ENCODE measurements at places on chromosomes 1 and 21.

DNA sequence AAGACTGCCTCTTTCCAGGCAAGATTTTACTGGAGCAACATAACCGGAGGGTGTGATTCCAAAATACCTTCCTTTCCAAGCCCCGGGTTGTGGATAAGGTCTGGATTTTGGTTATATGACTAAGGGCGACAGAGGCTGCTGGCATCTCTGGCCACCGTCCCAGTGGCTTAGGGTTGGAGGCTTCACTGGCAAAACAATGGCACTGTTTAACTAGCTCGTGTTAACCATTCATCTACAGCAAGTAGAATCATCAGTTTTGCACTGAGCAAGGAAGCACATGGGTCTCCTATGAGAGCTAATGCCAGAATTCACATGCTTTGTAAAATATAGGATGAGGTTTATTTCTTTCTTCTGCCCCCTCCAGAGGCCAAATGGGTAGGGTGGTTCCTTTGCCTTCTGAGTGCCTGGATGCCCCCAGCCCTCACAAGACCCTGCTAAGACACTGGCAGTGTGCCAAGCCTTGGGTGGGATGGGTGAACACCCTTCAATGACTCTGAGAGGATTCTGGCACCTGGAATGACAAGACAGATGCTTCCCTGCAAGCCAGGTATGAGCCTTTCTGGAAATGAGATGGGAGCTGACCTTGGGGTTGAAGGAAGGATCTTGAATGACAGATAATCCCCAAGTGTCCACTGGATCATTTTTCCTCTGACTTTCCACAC, 36.8 kb downstream of the DHCR24 start:
- no peak for DNase-seq

GRCh38 chr1:116993286-116993685, 8.3 kb upstream of the CD101 start:
- no peak for DNase-seq

- DNase-seq = no peak
Observed at GRCh38 chr1:165222580-165222979, 133.9 kb downstream of the LMX1A start.

GRCh38 chr1:220497220-220497947, 30.6 kb upstream of the MARK1 start:
- no peak for DNase-seq

DNA sequence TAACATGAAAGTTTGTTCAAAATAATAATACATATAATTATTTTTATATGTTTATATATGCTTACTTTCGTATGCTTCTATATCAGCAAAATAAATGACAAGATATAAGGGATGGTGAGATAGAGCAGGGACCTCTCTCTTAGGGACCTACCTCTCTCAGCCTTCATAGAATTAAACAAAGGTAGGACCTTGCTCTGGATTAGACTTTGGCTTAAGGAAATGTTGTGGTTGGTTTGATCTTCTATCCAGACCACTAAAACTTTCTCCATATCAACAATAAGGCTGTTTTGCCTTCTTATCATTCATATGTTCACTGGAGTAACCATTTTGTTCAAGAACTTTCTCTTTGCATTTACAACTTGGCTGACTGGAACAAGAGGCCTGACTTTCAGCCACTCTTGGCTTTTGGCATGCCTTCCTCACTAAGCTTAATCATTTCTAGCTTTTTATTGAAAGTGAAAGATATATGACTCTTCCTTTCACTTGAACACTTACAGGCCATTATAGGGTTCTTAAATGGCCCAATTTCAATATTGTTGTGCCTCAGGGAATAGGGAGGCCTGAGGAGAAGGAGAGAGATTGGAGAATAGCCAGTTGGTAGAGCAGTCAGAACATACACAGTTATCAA, 14.4 kb downstream of the FRRS1 start:
- no peak for DNase-seq

GRCh38 chr1:25427696-25428095, 3.0 kb upstream of the MACO1 start:
- no peak for DNase-seq

DNA sequence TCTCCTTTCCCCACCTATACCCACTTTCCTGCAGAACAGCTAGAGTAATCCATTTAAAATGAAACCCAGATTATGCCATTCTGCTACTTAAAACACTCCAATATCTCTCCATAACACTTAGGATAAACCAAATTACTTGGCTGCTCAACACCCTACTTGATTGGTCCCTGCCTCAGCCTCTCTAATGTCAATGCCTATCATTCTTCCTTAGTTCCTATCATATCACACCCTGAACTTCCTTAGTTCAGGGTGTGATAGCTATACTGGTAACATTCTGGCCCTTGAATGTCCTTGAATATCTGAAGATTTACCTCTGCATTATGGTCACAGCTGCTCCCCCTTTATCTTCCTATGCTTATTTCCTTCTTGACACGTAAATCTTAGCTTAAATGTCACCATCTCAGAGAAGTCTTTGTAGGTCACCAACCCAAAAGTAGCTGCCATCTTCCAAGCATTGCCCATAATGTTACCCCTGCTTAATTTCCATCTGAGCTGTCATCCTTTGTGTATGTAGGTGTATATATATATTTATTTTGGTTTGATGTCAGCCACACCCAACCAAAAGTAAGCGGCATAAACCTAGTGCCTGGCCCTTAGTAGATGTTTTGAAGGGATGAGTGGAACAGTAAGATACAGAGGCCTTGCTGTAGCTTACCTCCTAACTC, 379.8 kb downstream of the PTPRC start:
- DNase-seq = no peak

DNA sequence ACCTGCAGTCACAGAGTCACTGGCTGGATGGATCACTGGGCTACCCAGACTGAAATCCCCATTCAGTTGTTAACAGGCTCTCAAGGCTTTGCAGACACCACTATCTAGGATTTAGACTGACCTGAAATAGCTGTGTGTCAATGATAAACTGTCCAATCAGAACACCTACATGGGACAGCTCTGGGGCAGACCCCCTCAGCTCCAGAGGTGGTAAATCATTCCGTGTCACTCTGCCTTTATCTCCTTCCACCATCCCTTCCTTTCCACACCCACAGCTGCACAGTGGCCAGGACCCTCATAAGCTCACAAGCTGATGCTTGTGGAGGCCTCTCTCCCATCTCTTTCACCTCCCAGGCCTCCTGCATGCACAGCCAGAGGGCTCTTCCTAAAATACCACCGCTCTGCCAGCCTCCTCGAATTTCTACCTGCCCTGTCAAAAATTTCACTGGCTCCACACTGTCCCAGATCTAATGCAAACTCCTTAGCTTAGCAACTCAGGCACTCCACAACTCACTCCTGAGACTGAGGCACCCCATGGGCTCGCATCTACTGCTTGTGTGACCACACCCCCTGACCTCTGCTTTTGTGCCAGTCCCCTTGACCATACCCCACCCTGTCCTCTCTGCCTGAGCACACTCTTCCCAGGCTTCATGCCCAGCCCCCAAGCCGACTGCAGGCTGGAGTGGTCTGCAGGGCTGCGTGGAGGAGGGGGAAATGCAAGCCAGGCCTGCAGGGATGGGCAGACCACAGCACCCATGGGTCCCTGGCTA, 5.8 kb downstream of the CAPZB start:
- DNase-seq = no peak

GRCh38 chr1:84973498-84974334, 23.2 kb downstream of the MCOLN2 start:
- DNase-seq = peak; percentile 68

DNA sequence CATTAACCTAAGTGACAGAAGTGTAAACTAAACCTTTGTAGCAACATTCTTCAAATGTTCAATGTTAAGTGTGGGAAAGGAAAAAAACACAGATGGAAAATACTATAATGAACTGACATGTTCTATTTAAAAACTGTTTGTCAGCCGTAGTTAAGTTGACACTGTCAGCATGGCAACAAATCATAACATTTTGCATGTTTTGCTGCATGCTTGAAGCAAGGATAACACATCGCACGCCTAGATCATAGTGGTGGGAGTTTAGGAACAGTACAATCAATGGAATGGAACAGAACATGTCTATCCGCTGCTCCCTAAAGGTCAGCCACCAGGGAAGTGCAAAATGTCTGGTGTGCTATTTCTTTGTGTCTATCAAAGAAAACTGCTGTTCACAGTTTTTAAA, 62.5 kb upstream of the ESRRG start:
- DNase-seq = no peak

DNA sequence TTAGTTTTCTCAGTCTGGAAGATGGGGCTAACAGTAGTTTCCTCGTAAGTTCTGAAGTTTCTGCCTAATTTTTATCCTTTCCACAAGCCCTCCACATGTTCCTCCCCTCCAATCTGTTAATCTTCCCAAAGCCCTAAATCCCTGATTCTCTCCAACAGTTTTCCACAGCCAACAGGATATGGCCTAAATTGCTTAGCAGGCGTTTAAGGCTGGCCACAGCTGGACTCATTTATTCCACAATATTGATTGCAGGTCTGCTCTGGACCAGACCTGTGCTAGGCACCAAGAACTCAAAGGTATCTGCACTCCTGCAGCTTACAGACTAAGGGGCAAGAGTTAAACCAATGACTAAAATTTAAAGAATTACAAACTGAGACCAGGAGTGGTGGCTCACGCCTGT, 3.9 kb downstream of the SLC6A9 start:
- DNase-seq = no peak

DNA sequence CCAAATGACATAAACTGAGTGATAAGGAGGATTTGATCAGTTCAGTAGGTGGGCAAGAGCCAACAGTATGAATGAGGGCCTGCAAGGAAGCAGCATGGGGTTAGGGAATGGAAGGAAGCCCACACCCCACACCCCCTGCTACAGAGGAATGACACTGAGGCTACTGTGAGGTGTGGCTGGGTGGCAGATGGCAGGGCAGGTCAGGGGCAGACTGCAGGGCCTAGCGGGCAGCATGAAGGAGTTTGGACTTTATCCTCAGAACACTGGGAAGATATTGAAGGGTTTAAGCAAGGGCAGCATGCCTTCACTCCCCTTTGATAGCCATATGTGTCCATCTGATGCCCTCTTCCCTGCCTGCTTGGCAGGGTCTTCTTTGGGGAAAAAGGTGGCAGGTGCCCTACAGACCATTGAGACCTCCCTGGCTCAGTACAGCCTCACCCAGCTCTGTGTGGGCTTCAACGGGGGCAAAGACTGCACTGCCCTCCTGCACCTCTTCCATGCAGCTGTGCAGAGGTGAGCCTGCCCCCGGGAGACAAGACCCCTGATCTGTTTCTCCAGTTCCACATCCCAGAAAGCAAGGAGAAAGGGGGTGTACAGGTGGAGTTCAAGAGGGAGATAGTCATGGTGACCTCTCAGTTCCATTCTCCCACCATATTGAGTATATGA, 4.1 kb upstream of the LENEP start:
- no peak for DNase-seq

DNA sequence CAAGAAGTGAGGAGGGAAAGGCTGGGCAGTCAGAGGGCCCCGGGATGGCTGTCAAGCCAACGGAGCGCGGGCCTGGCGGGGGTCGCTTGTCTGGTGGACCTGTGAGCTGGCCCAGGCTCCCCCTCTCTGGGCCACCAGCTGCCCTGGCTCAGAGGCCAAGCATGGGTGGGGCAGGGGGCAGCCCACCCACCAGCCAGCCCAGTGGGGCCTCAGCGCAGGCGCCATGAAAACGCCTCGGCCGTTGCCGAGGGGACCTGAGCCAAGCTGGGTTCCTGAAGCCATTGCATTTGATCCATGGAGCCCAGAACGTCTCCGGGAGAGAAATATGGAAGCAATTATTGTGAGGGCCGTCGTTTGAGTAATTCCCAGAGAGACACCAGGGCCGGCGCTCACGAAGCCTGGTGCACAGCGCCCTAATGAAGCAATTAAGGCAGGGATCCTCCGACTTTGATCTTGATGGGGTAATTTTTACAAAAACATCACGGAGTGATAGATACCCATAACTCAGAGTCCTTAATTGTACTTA, 90.5 kb upstream of the TTC34 start:
- DNase-seq = no peak

DNA sequence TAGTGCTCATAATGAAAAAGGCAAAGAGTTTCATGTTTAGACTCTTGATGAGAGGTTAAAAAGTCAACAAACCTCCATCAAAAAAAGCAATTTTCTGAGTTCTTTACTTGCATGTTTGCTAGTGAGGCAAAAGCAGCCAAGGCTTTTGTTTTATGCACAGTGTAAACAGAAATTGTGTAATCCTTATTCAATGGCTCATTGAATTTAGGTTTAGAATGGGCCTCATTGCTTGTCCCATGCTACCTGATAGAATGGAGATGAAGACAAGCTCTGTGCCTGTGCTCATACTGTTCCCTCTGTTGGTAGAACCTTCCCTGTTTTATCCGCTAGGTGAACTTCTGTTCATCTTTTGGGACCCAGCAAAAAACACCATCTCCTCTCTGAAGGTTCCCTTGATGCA, 10.0 kb upstream of the LRRC8D start:
- no peak for DNase-seq

DNA sequence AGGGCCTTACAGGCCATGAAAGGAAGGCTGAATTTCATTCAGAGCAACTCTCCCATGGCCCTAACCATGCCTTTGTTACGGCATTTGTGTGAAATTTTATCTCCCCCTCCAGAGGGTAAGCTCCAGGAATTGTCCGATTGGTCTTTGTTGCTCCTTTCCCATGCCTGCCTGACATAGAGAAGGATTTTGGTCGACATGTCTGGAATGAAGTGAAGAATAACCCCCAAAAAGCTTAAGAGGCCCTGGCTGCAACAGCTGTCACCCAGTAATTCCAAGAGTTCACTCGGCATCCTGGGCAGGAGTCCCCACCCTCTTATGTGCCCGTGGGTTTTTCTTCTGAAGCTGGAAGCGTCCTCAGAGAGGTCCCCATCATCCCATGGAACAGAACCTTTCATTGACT, 20.6 kb downstream of the CDA start:
- no peak for DNase-seq

GRCh38 chr1:29379443-29380073, 143.2 kb downstream of the PTPRU start:
- peak; percentile 37 for DNase-seq

- no peak for DNase-seq
Observed at GRCh38 chr1:47871799-47872353, 125.3 kb downstream of the TRABD2B start.

DNA sequence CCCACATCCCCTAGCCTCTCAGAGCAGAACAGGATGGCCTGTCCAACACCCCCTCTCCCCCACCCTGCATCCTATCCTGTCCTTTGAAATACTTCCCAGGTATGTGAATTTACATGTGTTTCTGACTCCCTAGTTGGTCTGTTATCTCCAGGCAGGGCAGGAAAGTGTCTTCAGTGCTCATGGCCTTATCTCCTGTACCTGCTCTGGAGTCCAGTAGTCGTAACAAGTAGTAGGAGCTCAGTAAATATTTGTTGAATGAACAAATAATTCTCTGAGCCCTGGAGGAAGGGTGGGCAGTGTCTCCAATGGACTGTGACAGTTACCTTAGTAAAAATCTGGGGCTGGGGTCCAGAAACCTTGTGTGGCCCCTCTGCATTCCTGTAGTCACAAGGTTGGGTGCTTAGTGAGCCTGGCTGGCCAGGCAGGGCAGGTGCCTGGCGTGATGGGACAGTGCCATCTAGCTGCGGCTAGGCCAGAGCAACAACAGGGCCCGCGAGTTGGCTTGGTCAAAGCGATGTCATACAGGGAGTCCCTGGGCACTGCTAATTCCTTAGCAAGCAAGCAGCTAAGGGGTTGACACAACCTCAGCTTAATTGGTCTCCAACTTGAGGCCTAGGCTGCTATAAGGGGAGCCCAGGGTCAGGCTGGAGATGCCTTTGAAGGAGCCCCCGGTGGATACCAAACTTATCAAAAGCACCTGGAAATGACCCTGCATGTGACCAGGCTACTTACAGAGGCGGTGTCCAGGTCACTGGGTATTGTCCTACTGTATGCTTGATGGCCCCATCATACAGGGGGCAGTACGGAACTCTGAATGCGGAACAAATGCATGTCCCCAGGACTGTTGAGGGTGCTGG, 89.0 kb upstream of the PPM1J start:
- DNase-seq = peak; percentile 43

- DNase-seq = no peak
Observed at GRCh38 chr1:2070016-2070415, 19.8 kb downstream of the PRKCZ start.

GRCh38 chr1:41999884-42000283, 81.2 kb upstream of the HIVEP3 start:
- DNase-seq = no peak

Measured in MV-4-11 (cell line).